ENCODE measurements at places on chromosomes 3 and 15. TPM values are rescaled to one million over a fixed set of nuclear protein-coding genes. Genes with fewer than 3 reads are reported as not detected.

Gene FURIN
- total RNA-seq, result 67.9 TPM

Gene RAB6B
- total RNA-seq, result 0.13 TPM

Gene SLC51B
- total RNA-seq, result not detected

Gene SH3GL3
- not detected for total RNA-seq
